Ovary (tissue), 10 donors: ENCODE measurements at places on chromosomes 2 and 18.

- no peak for DNase-seq
Measured at GRCh38 chr2:68416081-68416675, 50.9 kb downstream of the FBXO48 start.

DNA sequence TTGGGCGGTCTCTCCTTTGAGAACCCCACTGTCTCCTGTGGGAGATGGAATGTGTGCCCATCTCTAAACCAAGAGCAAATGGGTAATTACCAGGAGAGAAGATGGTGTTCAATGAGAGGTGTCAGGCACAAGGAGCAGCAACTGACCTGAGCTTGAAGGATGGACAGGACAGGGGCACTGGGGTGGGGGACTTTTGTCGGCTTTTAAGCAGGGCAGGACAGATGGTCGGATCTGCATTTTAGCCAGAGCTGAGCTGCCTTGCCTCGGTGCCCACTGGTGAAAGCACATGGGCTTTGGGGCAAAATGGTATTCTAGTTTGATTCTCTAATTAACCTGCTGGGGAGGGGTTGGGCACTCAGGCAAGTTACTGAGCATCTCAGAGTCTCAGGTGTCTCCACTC is 98.0 kb downstream of the INHBB start:
- no peak for DNase-seq

GRCh38 chr18:79214056-79214455 is 144.9 kb downstream of the ATP9B start:
- no peak for DNase-seq

- DNase-seq: no peak
Measured at GRCh38 chr18:24009651-24010333, 4.8 kb upstream of the TTC39C start.

GRCh38 chr2:226873051-226873620 is 37.3 kb downstream of the RHBDD1 start:
- DNase-seq: no peak

DNA sequence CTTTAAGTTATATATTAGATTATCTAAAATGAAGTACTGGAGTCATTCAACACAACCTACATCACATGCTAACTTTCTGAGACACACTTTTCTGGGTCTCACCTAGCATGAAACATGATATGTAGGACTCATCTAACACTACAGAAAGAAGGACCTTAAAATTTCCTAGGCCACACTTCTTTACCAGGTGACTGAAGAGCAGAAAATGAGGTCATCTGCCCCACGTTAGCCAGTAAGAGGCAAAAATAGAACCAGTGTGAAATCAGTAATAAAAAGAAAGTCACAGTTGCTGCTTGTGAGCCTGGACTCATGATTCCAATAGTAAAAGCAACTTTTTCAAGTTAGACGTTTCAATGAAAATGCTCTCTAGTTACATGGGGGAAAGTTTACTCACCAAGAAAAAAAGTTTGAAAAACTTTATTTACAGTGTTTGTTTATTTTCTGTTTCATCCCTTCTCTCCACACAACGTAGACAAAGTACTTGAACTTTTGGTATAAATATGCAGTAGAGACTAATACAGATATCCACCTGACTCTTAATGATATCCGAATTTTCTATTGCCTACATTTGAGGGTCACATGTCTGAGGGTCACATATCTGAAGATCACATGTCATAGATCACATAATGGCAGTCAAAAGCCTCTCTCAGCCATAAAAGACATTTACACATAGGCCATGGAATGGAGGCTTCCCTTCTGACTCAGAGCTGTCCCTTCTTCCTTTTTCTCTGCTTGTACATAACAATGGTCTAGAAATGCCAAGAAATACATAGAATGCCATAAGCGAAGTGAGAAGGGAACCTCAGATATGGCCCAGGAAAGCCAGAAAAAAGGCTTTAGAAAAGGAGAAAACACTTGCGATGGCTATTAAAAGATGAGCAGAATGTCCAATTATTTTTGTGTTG is 362.9 kb downstream of the ZEB2 start:
- no peak for DNase-seq

- no peak for DNase-seq
Measured at GRCh38 chr2:159755788-159756187, 42.2 kb downstream of the CD302 start.

DNA sequence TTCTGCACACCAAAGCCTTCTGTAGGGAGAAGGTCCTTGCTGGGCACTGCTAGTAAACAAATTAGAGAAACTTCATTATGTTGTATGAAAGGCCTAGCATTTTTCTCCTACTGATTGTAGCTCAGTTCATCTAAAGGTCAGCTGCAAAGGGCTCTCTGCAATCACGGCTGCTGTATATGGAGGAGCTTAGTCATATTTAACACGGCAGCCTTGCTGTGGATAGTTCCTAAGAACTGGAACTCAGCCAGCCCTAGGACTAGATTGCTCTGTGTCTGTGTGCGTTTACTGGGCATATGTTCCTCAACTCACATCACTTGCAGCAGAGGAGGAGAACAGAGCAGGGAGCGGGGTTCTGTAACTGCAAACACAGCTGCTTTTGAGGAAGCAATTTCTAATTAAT is 1103.9 kb upstream of the KLHL29 start:
- DNase-seq: no peak

- DNase-seq: no peak
Measured at GRCh38 chr2:136139631-136140030, 21.7 kb upstream of the CXCR4 start.

DNA sequence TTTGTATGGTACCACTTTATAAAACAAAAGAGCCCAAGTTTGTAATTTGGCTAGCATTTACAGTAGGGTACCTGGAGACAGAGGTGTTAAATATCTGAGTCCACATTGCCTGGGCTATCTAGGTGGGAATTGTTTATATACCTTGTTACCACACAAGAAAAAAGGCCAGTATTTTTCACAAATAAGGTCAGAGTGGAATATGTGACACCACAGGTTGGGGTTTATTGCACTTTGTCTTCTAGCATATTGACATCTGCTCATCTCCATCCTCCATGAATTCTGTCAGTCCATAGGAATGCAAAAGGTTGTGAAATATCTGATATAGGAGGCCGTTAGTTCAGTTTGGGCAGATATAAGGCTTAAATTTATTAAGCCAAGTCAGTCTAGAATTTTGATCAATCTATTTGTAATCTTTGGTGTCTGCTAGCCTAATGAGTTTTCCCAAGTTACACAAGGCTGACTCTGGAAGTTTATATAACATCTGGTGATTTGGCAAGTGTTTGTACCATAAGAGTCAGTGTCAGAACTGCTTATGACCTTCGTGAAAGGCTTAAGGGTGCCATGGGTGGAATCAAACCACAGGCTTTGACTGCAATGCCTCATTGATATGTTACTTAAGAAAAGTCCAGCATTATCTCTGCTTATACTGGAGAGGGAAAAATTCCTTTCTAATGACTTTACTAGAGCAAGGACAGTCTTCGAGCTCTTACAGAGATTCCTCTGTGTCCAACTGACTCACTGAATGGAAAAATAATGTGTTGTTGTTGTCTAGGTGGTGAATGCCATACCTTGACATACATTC is 11.3 kb upstream of the DPP4 start:
- DNase-seq: no peak

- no peak for DNase-seq
Measured at GRCh38 chr2:51153236-51153635, 121.3 kb upstream of the NRXN1 start.

- no peak for DNase-seq
Measured at GRCh38 chr2:113012436-113013335, 7.4 kb downstream of the IL36A start.

DNA sequence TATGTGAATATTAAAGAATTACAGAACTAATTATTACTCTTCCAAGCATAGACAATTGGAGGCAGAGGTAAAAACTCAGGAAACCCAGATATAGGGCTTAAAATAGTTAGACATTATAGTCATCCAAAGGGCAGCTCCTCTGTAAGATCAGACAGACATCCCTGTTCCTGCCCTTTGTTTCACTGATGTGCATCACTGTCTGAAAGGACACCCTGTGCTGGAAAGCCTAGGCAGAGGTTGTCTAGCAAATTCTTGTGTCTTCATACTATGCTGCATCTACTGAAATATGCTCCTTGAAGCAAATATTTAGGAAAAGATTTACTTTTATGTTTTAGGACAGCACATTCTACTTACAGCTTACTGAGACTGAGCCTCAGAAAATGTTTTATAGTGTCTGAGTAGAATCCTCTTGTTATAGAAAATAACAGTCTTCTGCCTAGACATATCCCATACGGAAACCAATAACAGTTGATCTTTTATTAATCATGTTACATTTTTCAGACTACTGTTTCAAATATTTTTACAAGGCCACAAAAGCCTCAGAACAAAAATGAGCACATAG is 977.3 kb upstream of the CDH2 start:
- no peak for DNase-seq

- no peak for DNase-seq
Measured at GRCh38 chr2:113376913-113377445, 60.5 kb upstream of the ZNG1B start.

GRCh38 chr2:192940767-192941166 is 746.0 kb upstream of the TMEFF2 start:
- DNase-seq: no peak

DNA sequence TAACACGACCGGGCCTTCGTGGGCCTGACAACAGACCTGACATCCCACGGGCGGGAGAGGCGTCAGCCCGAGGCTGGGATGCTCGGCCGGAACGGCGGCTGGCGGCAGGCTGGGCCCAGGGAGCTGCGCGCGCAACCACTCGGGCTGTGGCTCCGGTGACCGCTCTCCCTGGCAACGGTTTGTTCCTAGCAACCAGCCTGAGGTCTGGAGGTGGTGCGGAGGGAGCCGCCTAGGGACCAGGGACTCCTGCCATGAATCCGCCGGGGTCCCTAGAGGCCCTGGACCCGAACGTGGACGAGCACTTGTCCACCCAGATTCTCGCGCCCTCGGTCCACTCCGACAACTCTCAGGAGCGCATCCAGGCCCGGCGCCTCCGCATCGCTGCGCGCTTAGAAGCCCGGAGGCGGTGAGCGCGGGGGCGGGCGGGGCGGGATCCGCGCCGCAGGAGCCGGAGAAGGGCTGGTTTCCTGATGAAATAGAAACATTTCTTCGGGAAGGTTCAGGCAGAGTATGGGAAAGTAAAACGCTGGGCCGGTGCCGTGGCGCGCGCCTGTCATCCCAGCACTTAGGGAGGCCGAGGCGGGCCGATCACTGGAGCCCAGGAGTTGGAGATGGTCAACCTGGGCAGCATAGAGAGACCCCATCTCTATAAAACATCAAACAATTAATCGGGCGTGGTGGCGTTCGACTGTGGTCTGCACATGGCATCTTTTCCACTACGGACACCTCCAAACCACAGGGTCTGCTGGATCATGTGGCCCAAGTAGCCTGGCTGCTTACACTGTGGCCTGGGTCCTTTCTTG is at the start of gene DRC1:
Gene DRC1 (plus strand): TSS at position 182 of the 803 bp plus-strand sequence. CDS start 70 bp downstream, at position 252.
- DNase-seq: no peak

- no peak for DNase-seq
Measured at GRCh38 chr2:72062336-72062735, 85.3 kb downstream of the CYP26B1 start.

DNA sequence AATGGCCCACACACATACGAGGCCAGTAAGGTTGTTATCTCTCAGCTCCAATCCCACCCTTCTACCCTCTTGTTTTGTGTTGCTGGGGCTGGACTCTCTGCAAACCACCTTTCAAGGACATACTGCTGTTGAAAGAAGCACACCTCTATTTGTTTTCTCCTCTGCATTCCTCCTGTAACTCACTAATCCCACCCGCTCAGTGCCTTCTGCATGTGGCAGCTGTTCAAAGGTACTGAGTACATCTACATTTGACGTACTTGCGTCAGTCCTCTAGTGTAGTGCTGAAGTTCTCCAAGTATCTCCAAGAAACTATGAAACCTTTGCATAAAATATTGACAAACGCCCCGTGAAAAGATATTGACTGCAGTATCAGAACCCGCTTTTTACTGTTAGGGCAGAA is 310.6 kb downstream of the AFF3 start:
- no peak for DNase-seq

DNA sequence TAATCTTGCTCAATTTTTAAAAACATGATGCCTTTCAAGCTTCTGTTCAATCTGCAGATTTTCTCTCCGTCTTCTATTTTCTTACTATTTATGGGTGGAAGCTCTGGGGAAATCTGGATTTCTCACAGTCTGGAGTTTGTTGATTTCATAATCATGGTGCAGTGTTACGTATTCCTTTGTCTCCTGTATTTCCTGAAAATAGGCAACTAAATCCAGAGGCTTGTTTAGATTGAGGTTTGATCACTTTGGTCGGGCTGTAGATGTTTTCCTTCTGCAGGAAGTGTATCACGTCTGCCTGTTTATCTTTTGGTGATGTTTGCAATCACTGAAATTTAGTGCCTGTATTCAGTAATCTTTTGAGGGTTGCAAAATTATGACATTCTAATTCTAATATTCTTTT is 487.7 kb downstream of the LRRTM4 start:
- no peak for DNase-seq

DNA sequence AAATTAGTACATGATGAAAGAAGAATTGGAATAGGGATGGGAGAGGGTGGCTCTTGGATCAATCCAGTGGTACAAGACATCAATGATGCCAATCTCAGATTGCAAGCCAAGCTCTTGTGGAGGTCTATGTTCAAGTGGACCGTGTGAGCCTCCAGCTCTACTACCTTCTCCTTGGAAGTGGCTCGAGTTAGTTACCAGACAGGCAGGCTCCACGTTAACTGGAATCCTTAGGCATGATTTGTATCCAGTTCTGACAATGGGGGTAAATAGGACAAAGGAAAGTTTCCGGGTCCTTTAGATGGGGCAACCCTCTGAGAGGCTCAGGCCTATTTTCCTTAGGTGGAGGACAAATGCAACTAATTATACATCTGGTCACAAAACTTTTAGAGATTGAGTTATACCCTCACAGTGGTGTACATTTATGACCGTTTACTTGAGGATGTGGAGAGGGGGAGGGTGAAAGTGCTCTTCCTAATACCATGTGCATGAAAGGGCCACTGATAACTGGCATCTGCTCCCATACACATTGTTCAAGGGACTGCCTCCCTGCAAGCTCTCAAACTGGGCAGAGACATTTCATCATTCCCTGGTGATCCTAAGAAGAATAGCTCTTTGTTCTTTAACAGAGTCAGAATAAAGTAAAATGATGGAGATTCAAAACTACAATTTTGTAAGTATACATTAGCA is 180.2 kb downstream of the SOCS6 start:
- DNase-seq: no peak

- no peak for DNase-seq
Measured at GRCh38 chr2:204625135-204625534, 79.9 kb downstream of the PARD3B start.

DNA sequence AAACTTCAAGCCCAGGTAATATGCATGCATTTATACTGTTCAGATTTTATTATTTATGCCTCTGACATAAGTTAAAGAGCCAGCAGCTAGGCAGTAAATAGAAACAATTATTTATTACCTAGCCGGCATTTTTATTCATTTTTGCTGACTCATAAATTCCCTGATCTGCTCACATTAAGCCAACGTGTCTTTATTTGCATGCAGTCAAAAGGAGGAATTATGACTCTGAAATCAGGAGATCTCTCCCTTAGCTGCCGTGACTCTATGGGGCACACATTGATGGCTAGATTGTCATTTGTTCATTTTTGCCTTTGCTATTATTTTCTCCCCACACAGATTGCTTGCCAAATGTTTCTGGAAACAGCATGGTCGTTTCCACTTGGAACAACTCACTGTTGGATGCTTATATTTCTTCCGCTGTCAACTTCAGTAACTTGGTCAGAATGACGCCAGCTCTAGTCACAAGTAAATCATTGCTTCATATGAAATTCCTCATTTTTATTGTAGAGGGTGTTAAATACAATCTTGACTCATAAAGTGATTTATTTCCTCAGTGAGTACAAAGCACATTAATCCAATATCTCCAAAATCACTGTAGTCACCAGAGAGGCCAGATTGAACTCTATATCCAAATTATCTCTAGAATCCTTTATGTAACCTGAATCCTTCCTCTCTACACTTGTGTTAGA is 15.9 kb upstream of the ZBTB14 start:
- DNase-seq: no peak
